ENCODE measurements at places on chromosomes 6 and 20.

GRCh38 chr6:134585517-134585873 lies 267.6 kb upstream of the SGK1 start:
- no peak for DNase-seq

DNA sequence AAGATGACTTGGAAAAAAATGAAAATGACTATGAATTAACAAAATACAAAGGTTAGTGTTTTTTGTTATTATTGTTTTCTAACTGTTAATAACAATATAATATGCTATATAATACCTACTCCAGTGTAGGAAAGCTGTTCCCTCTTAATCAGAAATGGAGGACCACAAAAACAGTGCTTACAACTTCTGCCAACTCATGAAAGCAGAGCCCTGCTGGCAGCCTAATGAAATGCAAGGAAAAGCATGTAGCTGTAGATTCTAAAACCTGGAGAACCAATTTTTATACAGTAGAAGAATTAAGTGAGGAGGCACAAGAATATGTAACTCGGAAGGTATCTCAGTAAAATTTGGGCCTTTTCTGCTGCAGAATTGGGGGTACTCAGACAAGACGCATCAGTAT lies 29.4 kb downstream of the PHIP start:
- DNase-seq: peak; percentile 1

- no peak for DNase-seq
These were observed 2.5 kb downstream of the LY6G6D start for GRCh38 chr6:31717499-31718222.

DNA sequence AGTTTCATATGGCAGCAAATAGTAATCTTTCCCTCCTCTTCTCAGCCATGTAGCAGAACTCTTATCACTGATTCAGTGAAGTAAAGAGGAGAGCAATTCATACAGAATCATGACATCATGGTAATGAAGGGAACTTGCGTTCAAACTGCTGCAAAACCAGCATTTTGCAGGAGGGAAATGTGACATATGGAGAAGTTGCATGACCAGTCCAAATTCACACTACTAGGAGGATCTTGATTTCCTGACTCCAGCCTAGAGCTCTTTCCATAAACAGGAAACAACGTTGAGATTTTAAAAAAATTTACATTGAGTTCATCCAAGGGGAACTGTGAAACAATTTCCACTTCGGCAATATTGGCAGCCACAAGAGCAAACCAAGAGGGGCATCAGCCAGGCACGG lies 63.8 kb downstream of the MBOAT1 start:
- DNase-seq: no peak

DNA sequence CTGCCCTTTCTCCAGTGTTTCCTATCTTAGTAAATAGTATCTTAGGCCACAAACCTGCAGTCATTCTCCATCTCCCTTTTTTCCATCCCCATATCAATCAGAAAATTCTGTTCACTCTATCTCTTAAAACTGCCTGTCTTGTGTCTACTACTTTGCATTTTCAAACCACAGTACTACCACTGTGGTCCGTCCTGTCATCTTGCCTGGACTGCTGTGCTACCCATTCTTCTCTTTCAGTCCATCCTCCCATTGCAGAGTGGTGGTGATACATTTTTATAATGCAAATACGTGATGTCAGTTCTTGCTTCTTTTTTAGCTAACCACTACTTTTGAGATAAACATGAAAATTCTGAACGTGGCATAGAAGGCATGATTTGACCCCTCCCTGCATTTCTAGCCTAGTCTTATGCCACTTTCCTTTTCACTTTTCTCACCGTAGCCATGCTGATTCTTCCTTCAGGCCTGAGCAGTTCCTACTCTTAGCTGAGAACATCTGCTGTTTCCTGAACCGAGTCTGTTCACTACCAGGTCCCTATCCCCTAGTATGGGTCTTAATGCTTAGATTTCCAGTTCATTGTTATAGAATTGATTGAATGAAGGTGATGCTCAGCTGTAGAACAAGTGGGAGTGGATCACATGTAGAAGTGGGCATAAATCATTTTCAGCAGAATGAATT lies 13.8 kb downstream of the TBPL1 start:
- no peak for DNase-seq

DNA sequence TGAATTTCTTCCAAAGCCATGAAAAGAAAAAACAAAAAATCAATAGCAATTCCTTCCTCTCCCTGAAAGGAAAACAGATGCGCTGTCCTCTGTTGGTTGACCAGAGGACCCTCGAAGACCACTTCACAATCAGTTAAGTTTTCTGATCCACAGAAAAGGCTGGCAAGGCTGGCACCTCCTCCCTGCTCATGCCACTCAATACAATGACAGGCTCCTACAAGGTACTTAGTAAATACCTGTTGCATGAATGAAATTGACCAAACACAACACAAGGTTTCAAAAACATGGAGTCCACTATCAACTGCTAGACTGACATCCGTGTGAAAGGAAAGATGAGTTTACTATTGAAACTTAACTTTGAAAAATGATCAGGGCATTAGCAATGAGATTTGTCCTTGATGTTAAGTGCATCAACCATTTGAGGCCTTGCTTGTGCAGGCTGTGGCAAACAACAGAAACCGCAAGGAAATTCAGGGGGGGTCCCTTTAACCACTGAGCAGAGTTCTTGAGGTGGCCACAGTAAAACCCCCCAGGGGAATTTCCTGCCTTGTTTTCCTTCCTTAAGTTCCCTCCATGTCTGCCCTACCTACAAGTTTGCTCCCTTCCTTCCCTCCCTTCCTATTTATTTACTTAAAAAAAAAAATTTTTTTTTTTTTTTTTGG lies 27.9 kb upstream of the RTF2 start:
- peak; percentile 8 for DNase-seq

GRCh38 chr6:9938801-9939200 lies 476.1 kb downstream of the TFAP2A start:
- DNase-seq: no peak

GRCh38 chr6:107550241-107550840 lies 60.4 kb downstream of the SOBP start:
- DNase-seq: no peak

- no peak for DNase-seq
These were observed 228.7 kb upstream of the RREB1 start for GRCh38 chr6:6878887-6879585.

- DNase-seq: no peak
These were observed 59.6 kb upstream of the DDR1 start for GRCh38 chr6:30824698-30825097.

DNA sequence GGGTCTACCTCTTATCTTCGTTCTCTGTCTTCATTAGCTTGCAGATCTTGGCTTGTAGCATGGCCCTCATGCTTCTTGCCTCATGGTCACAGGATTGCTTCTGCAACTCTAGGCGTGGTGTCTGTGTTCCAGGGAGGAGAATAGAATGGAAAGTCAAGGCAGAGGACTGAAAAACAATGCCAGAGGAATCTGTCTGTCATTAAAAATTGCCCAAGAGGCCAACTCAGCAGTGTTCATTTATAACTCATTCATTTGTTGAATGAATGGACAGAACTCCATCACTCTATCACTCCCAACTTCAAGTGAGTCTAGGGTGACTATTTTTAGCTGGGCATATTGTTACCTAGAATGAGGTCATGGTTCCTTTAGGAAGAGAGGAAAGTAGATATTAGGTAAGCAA lies 179.6 kb downstream of the UST start:
- DNase-seq: no peak

DNA sequence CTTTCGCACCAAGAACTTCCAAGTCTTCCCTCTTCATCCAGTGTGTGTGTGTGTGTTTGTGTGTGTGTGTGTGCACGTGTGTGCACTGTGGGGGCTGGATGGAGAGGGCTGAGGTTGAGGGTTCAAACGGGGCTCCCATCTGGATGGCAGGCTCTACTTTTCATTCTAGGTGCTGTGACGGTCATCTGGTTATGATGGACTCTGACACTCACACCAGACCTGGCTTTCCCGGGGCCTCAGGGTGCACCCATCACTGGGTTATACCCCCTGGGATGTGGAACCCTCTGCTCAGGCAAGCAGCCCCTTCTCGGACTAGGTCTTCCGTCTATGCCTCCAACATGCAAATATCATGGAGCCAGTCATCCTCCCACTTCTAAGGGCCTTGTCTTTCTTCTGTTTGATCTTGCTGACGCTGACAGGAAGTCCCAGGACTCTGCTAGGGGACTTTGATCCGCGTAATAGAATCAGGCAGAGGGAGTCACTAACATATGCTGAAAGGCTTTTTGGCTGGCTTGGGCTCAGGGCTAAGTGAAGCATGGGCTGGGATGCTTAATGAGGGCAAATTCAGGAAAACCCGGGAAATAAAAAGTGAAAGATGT lies 313.6 kb downstream of the CDC5L start:
- no peak for DNase-seq

DNA sequence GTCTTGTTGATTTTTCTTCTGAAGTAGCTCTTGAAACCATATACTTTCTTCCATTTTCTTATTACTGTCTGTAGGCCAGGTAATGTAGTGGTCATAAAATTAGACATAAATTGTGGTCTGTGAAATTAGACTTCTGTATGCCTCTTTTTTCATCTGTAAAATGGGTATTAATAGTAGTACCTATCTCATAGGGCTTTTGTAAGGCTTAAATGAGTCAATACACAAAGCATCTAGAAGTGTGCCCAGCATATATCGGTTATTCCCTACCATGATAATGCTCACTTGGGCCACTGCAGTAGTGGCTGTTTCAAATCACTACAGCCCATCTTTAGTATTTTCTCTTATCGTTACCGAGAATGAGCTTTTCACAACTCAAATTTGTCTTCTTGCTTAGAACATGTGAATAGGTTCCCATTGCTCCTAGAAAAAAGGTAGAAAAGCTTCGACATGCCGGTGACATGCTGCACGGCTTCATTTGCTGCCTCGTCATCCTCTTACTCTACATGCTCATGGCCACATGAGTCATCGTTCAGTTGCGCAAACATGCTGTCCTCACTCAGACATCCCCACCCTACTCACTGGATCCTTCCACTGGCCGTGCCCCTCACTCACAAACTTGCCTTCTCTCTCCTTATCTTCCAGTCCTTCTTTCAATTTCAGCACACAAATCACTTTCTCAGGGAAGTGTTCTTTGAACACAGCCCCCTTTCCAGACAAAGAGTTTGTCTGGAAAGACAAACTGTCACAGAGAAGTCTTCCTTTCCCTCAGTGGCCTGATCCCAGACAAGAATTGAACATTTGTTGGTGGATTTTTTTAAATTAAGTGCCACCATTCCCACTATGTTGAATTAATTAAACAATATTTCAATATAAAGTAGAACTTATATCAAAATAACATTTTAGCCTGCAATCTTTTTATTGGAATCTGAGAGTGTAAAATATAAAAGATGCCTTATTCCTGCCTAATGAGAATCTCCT lies 32.2 kb upstream of the ERVFRD-1 start:
- no peak for DNase-seq

- DNase-seq: peak; percentile 33
These were observed 47.5 kb downstream of the DSTN start for GRCh38 chr20:17617212-17617867.

GRCh38 chr6:100573166-100573565 lies 108.4 kb upstream of the SIM1 start:
- no peak for DNase-seq

- no peak for DNase-seq
These were observed 117.9 kb downstream of the SGK1 start for GRCh38 chr6:134199848-134200606.

GRCh38 chr6:10535193-10535592 lies 14.0 kb downstream of the GCNT2 start:
- DNase-seq: no peak

- DNase-seq: no peak
These were observed 9.0 kb downstream of the C20orf203 start for GRCh38 chr20:32664678-32665159.

GRCh38 chr20:42093542-42094440 lies 475.6 kb upstream of the CHD6 start:
- no peak for DNase-seq

DNA sequence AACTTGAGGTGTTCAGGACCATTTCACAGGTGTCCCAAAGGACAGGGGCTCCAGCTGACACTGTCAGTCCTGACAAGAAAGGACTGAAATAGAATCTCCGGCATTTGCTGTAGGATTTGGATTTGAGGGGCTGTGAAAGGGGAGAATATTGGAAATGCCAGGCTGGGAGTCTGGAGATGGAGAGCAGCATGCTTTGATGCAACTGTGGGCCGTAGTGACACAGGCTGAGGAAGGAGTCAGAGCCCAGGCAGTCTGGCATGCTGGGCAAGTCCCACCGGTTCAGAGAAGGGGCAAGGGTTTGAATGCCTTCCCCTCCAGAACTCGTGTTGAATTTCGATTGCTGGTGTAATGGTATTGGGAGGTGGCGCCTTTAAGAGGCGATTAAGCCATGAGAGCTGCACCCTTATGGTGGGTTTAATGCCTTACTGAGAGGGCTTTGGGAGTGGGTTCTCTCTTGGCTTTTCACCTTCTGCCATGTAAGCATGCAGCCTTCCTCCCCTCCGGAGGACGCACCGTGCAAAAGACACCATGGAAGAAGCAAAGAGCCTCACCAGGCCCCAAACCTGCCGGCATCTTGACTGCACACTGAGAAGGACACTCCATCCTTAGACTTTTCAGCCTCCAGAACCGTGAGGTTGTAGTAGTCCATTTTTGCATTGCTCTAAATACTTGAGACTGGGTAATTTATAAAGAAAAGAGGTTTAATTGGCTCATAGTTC lies 9.4 kb upstream of the PYGB start:
- DNase-seq: no peak

DNA sequence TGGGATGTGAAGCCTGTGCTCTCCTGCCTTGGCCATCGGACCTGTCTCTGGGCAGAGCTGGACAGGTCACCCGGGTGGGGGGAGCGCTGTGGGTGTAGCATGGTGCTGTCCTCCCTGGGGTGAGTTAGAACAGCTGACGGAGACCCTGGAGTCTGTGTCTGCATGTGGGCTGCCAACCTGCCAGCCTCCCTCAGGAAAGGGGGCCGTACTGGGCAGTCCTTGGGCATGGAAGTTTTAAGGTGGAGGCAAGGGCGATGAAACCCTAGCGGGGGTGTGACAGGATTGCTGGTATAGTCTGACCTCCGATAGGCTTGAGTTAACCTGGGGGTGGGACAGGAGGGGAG lies 2.4 kb downstream of the SOX18 start:
- no peak for DNase-seq

DNA sequence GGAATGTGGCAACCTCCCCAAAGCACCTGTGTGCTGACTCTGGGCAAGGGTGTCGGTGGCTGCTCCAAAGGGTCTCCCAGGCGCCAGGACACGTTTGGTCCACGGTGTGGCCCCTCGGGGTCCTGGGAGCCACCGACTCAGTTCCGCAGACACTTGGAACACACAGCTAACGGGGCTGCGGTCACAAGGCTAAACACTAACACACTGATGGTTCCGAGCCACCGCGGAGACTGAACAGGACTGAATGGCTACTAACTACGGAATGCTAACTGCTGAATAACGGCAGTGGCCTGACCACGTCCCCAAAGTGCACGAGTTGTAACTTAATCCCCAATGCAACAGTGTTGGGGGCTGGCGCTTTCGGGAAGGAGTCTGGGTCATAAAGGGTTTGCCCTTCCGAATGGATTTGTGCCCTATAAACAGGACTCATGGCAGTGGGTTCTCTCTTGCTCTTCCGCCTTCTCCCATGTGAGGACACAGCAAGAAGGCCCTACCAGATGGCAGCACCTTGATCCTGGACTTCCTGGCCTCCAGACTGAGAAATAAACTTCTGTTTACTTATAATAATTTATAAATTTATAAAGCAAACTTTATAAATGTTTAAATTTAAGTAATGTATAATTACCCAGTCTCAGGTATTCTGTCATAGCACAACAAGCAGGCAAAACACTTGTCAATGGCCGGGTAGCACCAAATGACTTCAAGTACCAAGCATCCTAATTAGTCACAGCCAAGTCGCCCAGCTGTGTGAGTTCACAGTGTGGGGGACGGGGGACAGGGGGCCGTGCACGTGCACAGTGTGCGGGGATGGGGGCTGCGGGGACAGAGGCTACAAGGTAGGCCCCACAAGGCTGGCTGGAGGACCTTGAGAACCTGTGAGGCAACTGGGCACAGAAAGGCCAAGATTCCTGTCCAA lies 2.3 kb upstream of the EEF1A2 start:
- DNase-seq: no peak

GRCh38 chr20:16011519-16011918 lies 561.7 kb downstream of the KIF16B start:
- DNase-seq: no peak

Measured in T follicular helper cell (primary cell).